ENCODE measurements at places on chromosomes 1 and 21.

GRCh38 chr1:33255347-33256220, 708 bp upstream of the ZNF362 start:
- peak; percentile 64 for DNase-seq

- no peak for DNase-seq
Measured at GRCh38 chr1:192914092-192914491, 105.3 kb downstream of the RGS2 start.

DNA sequence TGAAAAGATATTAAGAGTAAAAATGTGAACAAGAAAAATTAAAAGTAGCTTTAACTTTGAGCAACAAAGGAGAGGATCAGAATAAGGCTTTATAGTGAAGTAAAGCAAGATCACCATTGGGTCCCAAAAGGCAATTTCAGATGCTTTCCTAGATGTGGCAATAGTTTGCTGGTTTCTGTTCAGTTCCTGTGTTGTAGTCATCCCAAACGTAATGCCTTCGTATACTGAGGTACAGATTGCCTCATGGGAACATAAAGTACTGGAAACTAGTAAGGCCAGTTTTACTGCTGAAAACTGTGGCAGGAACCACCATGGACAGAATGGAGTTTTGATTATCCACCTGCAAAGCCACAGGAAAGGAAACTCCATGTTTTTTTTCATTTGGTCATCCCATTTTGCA, 283.5 kb upstream of the SGIP1 start:
- no peak for DNase-seq

DNA sequence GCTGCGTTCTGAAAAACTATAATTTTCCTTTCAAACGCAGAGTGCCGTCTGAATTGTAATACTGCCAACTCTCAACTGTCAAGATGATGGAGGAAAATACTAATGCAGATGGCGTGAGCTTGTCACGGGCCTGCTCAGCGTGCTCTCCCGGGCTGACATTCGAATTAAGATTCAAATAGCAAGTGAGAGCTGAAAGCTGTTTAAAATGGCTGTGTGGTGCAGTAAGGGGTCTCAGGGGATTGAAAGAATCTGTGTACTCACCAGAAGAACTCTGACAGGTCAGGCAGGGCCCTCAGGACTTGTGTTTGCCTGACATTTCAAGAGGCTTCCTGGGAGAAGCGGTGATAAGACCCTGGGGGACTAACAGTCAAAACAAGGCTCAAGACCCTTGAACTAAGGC, 33.1 kb downstream of the ZMYND12 start:
- no peak for DNase-seq

GRCh38 chr21:14678973-14679574, 133.0 kb upstream of the SAMSN1 start:
- DNase-seq = no peak

DNA sequence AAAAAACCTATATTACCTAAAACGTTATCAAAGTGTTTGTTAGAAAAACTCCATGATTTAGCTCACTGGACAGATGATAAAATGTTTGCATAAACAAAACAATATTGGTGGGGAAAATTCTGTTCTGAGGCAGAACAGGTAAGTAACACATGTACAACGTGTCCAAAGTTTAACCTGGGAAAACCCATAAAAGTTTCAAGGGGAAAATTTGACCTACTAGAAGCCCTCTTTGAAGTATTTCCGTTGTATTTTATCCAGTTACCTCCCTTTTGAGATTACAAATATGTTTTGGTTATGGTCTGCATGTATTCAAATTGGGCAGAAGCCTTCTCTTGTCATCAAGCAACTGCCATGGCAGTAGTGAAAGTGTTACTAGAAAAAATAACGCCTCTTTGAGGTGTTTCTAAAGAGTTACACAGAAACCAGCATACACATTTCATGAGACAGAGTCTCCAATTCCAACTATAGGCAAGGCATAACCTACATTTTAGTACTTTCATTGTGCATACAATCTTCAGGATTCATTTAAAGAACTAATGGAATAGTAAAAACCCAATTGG, 58.0 kb upstream of the PDC start:
- no peak for DNase-seq

All from HEK293T (cell line).